A549 treated with AZD2906 at 1 μM for 4 hours (cell line): ENCODE measurements at places on chromosomes 2 and 18. TPM values are rescaled to one million over a fixed set of nuclear protein-coding genes. Genes with fewer than 3 reads are reported as not detected.

Gene GYPC
- not detected in 5 replicates for total RNA-seq

Gene SLC9A2
- total RNA-seq = 2.9 to 3.0 TPM (median 3.0 TPM) in 5 replicates

Gene DSG1
- not detected in 5 replicates for total RNA-seq

Gene SAG
- total RNA-seq = not detected in 5 replicates

Gene ARHGAP28
- 0.09 to 0.17 TPM (median 0.13 TPM) in 4 of 5 replicates, not detected in the other for total RNA-seq

Gene GALNT14
- 42.1 to 47.2 TPM (median 44.8 TPM) in 5 replicates for total RNA-seq

Gene MRO
- 0.08 to 0.36 TPM (median 0.26 TPM) in 5 replicates for total RNA-seq

Gene CCBE1
- total RNA-seq = 7.9 to 12.9 TPM (median 12.0 TPM) in 5 replicates

Gene SLC4A1AP
- total RNA-seq = 27.0 to 35.9 TPM (median 28.8 TPM) in 5 replicates

Gene IL18R1
- 1.0 to 1.4 TPM (median 1.4 TPM) in 5 replicates for total RNA-seq

Gene DSC3
- total RNA-seq = 1.00 to 1.9 TPM (median 1.2 TPM) in 5 replicates

Gene DCDC2C
- total RNA-seq = 0.15 to 0.82 TPM (median 0.40 TPM) in 5 replicates

Gene DCC
- not detected in 5 replicates for total RNA-seq

Gene CDCA7
- 38.4 to 45.7 TPM (median 44.2 TPM) in 5 replicates for total RNA-seq

Gene DNAJC5G
- not detected in 5 replicates for total RNA-seq

Gene VIT
- not detected in 5 replicates for total RNA-seq

Gene GKN2
- 1.9 to 3.2 TPM (median 2.5 TPM) in 5 replicates for total RNA-seq

Gene KLHL30
- total RNA-seq = 0.16 to 0.25 TPM (median 0.22 TPM) in 5 replicates

Gene TRIP12
- total RNA-seq = 70.1 to 130 TPM (median 91.7 TPM) in 5 replicates

Gene CFAP65
- 0.11 to 0.32 TPM (median 0.17 TPM) in 5 replicates for total RNA-seq

Gene MCFD2
- total RNA-seq = 89.0 to 118 TPM (median 99.6 TPM) in 5 replicates

Gene POTEI
- 0.01 TPM in 1 of 5 replicates, not detected in the others for total RNA-seq

Gene DAPL1
- total RNA-seq = 0.13 to 0.16 TPM in 2 of 5 replicates, not detected in the others

Gene OST4
- 548 to 576 TPM (median 560 TPM) in 5 replicates for total RNA-seq

Gene PRKAG3
- total RNA-seq = not detected in 5 replicates

Gene CD207
- not detected in 5 replicates for total RNA-seq

Gene KIF5C
- 0.21 to 0.50 TPM (median 0.28 TPM) in 5 replicates for total RNA-seq

Gene PDE1A
- 0.15 to 0.30 TPM (median 0.19 TPM) in 5 replicates for total RNA-seq

Gene KIAA2012
- total RNA-seq = not detected in 5 replicates

Gene VWC2L
- total RNA-seq = not detected in 5 replicates

Gene CSRNP3
- not detected in 5 replicates for total RNA-seq

Gene CLASP1
- total RNA-seq = 17.5 to 22.6 TPM (median 20.0 TPM) in 5 replicates

Gene SIX3
- 2.7 to 4.3 TPM (median 3.7 TPM) in 5 replicates for total RNA-seq

Gene MFSD6
- total RNA-seq = 28.7 to 41.3 TPM (median 37.3 TPM) in 5 replicates

Gene FKBP1B
- 11.5 to 12.2 TPM (median 11.8 TPM) in 5 replicates for total RNA-seq

Gene PRSS56
- 0.06 to 0.17 TPM (median 0.09 TPM) in 5 replicates for total RNA-seq

Gene PSMA8
- total RNA-seq = not detected in 5 replicates

Gene USP14
- total RNA-seq = 61.1 to 67.9 TPM (median 61.8 TPM) in 5 replicates

Gene ADGRF3
- 0.06 to 0.15 TPM (median 0.10 TPM) in 4 of 5 replicates, not detected in the other for total RNA-seq

Gene SERPINB3
- total RNA-seq = 0.06 to 0.14 TPM (median 0.09 TPM) in 5 replicates

Gene BUB1
- total RNA-seq = 33.7 to 43.6 TPM (median 36.3 TPM) in 5 replicates

Gene MBP
- total RNA-seq = 14.1 to 16.2 TPM (median 15.9 TPM) in 5 replicates

Gene TUBB6
- total RNA-seq = 199 to 228 TPM (median 208 TPM) in 5 replicates

Gene PSMD1
- 104 to 114 TPM (median 105 TPM) in 5 replicates for total RNA-seq
